GM23338 (cell line): ENCODE measurements at places on chromosomes 1 and 21.
A peak's percentile ranks its signal among the peaks of the same experiment; 100 is the strongest.

- DNase-seq = no peak
These were observed 246.0 kb downstream of the RERE start for GRCh38 chr1:8571200-8571984.

DNA sequence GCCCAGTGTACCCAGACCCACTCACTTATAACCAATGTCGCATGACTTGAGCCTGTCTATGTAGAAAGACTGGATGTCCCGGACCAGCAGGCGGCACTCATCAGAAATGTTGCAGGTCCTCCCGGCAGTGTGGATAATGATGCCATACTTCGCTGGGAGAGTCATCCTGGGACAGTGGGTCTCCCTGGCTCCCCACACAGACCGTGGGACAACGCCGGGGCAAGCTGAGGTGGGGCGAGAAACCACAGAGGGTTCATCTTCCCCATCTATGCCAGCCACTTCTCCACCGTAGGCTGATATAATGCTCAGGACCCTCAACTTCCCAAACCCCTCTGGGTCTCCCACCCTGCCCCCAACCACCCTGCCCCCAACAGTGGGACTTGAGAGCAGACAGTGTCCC is 8.3 kb downstream of the PGLYRP4 start:
- DNase-seq = no peak

DNA sequence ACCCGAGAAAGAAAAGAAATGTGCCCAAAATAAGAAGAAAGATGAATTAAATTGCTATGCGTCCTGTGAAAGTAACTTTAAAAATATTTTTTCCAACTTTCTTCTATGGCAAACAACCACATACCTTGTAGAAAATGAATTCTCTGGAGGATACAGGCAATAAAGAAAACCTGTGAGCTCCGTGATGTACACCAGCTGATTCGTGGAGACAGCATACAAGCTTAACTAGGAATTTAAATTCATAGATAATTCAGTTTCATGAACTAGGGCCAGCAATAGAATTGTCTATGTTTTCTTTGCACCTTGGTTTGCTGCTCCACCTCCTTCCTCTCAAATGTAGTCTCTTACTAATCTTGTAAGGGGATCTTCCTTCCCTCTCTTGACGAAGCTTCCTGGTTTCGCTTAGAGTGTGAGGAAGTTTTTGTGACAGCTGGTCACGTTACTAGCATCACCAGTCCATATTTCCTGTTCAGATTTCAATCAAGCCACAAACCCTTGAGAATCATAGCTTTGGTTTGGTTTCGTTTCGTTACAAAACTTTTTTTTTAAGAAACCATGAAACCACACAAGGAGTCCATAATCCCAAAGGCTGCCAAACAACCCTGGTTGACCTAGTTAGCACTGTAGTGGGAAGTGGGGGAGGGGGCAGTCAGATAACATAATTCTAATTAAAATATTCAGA is 35.8 kb downstream of the GREM2 start:
- DNase-seq = peak; percentile 9

DNA sequence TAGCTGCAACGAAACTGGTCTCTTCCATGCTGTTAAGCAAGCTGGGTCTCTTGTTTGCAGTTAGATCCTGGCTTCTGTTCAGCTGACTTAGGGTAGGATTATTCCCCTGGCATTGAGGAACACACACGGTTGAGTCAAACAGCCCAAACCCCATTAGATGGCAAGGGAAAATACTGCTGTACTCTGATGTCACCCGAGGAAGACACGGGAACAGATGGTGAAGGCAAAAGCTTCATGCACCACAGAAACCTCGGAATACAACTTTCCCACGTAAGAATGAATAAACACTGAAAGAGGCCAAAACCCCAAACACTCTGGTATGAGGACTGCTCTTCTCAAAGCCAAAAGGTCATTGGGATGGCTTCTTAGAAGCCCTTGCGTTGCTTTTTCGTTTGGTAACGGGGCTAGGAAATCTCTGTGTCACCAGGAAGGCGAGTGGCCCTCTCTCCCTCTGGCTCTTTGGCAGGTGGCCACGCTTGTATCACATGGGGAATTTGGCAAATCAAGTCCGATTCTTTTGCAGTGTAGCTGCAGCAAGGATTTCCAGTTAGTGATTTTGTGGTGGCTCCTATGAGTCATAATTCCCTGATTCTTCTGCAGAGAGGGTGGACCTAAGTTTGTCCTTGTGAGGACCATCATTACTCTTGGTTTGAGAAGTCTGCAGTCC is 16.7 kb upstream of the LYST start:
- DNase-seq = no peak

DNA sequence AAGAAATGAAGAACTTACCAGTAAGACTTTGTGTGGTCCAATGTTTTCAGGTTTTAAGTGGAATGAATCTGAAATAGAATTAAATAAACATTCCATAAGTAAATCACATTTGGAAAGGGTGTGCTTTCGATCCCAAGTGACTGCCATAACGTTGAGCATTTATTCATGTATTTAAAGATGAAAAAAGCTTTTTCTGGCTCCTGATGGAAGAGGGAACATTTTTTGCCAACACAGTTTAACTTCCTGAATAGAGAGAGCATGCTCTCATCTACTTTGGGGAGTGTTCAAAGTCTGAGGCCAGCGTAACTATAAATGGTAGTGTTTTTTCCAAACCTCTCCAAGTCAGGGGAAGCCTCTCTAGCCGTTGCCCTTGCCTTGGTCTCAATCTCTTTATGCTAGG is 55.8 kb downstream of the GNG12 start:
- no peak for DNase-seq

DNA sequence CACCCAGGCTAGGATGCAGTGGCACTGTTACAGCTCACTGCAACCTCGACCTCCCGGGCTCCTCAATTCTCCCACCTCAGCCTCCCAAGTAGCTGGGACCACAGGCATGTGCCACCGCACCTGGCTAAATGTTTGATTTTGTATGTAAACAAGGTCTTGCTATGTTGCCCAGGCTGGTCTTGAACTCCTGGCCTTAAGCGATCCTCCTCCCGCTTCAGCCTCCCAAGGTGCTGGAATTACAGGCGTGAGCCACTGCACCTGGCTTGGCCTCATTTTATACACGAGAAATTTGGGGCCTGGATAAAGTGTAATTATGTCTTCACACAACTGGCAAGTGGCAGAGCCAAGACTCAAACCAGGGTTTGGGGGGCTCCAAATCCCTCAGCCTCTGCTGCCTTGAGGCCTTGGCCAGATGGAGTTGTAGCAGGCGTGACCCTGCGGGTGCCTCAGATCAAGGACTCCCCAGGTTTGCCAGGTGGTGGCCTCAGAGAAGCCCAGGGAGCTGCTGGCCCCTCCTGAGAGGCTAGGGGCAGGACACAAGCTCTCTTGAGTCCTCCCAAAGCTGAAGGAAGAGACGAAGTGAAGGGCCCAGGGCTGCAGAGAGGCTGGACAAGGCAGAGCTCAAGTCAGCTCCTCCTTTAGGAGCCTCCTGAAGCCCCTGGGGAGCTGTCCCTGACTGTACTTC is 61.7 kb downstream of the MDM4 start:
- no peak for DNase-seq

GRCh38 chr1:20322825-20323612 is 32.3 kb downstream of the VWA5B1 start:
- DNase-seq = no peak

- peak; percentile 78 for DNase-seq
These were observed 516 bp downstream of the TBX15 start for GRCh38 chr1:118987468-118988185.

- DNase-seq = no peak
These were observed 230.4 kb upstream of the TMEM51 start for GRCh38 chr1:14922942-14923726.

DNA sequence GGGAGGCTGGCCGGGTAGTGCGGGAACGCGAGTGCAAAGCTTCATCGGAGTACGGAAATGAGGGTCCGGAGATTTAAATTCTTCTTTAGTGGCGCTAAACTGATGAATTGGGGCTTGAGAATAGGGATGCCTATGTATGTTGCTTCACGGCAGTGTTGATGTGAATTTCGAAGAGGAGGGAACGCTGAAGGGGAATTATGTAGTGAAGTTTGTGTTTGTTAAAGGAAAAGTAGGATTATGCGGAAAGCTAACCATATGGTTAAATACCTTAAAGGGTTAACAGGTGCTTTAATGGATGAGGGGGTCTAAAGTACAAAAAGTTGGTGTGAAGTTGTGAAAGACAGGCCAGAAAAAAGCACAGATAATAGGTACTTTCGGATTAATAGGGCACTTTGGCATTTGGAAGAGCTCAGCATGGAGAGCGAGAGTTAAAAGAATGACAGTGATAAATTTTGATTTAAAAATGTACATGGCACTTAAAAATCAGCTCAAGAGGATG is 1.4 kb downstream of the HS2ST1 start:
- DNase-seq = no peak

DNA sequence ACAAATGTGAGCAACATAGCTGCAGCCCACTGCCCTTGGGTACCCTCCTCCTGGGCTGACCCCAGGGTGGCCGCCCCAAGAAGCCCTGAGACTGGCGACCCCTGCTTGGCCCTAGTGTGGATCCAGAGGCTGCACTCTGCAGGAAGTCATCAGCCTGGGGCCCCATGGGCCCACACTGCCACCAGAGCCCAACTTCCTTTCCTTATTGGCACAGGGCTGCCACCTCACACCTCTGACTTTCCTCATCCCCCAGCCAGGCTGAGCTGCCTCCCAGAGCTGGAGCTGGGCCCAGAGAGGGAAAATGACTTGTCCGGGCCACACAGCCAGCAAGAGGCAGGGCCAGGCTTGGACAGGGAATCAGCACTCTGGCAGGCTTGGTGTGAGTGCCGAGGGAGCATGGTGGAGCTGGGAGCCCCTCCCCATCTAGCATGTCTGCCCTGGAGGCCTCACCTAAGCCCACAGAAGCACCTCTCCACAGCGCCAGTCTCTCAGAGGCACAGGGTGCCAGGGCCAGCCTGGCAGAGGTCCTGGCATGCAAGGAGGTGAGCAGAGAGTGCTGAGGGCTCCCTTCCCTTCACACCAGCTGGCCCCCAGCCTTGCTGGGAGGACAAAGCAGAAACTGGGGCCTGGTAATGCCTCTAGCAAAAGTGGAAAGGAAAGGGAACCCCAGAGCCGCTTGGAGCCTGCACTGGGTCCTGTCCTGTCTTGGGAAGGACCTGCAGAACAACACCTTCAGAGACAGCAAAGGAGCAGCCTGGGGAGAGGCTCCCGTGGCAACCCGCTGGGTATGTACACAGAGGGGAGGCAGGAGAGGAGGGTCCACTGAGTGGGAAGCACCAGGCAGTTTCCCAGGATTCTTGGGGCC is 3.2 kb downstream of the RAP1GAP start:
- DNase-seq = no peak

DNA sequence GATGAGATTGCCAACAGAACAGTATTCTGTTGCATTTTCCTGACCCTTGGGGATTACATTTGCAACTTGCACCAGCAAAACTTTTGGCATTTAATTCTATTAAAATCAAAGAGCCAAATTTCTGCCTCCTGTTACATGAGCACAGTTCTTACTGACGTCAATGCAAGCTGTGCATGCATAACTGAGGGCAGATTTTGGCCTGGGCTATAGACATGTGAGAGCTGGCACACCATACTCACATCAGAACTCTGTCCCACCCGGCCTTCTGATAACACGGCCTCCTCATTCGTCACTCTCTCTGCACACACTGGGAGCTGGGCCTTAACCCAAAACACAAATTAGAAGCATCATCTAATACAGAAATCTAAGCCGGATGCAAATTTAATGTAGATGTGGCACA is 31.5 kb downstream of the PAPPA2 start:
- no peak for DNase-seq

GRCh38 chr1:2530513-2531361 is 674 bp upstream of the HES5 start:
- DNase-seq = no peak

DNA sequence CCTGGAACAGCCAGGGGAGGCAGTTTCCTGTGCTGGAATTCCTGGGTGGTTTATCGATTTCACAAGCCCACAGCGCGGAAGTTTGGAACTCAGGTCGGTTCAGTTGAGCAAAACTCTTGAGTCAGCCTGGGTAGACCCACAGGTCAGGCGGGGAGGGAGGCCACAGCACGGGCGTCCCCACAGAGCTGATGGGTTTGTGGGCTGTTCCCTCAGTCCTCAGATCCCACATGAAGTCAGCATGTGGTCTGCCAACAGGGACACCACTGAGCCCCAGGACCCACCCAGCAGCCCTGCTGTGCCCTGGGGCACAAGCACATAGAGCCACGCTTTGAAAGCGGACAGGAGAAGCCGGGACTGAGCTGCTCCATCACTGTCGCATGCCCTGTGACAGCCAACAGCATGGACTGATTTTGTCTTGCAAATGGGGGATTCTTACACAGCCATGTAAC is 17.4 kb downstream of the BMP8A start:
- no peak for DNase-seq

DNA sequence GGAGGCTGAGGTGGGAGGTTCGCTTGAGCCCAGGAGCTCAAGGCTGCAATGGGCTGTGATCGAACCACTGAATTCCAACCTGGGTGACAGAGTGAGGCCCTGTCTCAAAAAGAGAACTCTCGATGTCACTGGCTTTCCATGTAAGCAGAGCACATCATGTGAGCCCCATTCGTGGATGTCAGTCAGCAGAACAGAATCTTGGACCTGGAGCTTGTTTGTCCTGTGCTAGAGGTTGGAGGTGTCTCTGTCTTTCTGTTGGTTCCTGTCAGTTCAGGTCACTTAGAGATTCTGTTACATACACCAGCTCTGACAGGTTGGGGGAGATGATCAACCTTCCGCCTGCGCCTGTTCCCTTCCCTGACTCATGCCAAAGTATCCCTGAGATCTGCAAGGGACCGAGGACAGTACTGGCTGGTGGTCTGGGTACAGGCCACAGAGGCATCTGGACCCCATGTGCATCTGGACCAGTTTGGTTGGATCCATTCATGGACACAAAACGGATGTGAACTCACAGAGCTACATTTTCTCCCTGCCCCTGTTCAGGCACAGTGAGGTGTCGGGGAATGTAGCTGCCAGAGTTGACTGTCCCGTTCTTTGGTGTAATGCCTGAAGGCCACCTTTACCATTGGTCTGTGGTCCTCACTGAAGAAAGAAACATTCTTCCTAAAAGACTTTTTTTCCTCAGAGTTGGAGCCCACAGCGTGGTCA is 10.0 kb downstream of the ARF1 start:
- DNase-seq = no peak

GRCh38 chr1:197865809-197866208 is 36.6 kb upstream of the C1orf53 start:
- DNase-seq = no peak

- DNase-seq = peak; percentile 86
These were observed 19.6 kb upstream of the ZNF648 start for GRCh38 chr1:182080955-182081582.

DNA sequence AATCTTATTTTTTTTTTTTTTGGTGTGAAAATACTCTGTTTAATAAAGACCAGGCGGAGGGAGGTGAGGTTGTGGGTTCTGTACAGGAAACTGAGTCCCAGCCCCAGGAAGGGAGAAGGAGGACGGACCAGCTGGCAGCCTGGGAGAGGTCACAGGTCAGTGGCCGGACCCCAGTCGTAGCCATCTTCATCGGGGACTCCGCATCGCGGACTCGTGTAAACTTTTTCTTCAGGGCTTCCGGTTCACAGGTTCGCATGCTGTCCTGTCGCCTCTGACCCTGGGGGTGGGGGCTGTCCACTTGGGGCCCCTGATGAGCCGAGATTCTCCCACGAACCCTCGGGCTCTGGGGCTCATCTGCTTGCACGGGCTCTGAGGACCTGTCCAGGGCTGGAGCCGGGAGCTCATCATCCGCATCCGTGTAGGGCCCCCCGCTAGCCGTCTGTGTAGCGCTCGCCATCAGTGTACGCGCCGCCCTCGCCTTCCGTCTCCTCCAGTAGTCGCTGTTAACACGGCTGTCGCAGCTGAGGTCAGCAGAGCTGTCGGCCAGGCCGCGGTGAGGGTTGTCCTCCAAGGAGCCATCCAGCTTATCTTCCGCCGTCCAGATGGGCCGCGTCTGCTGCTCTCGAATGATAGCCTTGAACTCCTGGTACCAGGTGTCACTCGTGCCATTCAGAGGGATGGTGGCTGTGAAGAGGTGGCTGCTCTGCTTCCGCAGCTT is 975.7 kb upstream of the PRMT6 start:
- DNase-seq = peak; percentile 43

GRCh38 chr21:44028287-44028659 is 16.2 kb downstream of the TRAPPC10 start:
- DNase-seq = no peak
